ENCODE measurements at places on chromosomes 3 and 15. TPM values are rescaled to one million over a fixed set of nuclear protein-coding genes. Genes with fewer than 3 reads are reported as not detected.

- no peaks in the 10 kb centered on the region for H3K4me1 ChIP-seq
- H3K36me3 ChIP-seq = no peaks in the 10 kb centered on the region
- no peak overlapping the region for H3K27ac ChIP-seq
- no peak overlapping the region for H3K4me3 ChIP-seq
Measured at GRCh38 chr3:56917361-56918110, 115.8 kb upstream of the ARHGEF3 start.

GRCh38 chr3:23682646-23683045 is 123.1 kb upstream of the UBE2E1 start:
- no peaks in the 10 kb centered on the region for H3K36me3 ChIP-seq
- no peaks in the 10 kb centered on the region for H3K27me3 ChIP-seq
- no peak overlapping the region for H3K27ac ChIP-seq

DNA sequence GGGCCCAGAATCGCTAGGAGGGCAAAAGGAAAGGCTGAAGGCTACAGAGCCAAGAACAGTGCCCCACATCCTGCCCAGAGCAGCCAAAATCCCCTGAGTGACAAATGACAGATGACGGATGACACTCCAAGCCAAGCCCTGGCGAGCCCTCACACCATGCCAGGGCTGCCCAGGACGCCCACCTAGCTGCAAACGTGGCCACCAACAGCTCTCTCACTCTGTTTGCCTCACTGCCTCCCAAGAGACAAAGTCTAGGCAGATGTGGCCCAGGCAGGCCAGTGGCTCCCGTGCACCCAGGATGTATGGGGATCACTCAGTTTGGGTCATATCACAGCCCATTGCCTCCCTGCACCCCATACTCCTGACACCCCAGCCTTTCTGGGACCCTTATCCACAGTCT is 270.1 kb upstream of the NSMCE3 start:
- no peaks in the 10 kb centered on the region for H3K36me3 ChIP-seq
- no peaks in the 10 kb centered on the region for H3K4me1 ChIP-seq
- no peak overlapping the region for H3K4me3 ChIP-seq
- no peak overlapping the region for H3K27ac ChIP-seq

GRCh38 chr3:138461246-138461645 is 26.8 kb downstream of the ESYT3 start:
- H3K36me3 ChIP-seq = no peaks in the 10 kb centered on the region
- no peak overlapping the region for H3K27ac ChIP-seq
- no peaks in the 10 kb centered on the region for H3K4me1 ChIP-seq
- no peak for DNase-seq

GRCh38 chr3:126107203-126107939 is 23.4 kb upstream of the SLC41A3 start:
- no peak overlapping the region for H3K4me3 ChIP-seq
- no peaks in the 10 kb centered on the region for H3K27me3 ChIP-seq
- peaks cover 8% of the 10 kb centered on the region for H3K4me1 ChIP-seq
- no peak overlapping the region for H3K27ac ChIP-seq
- no peak for DNase-seq

DNA sequence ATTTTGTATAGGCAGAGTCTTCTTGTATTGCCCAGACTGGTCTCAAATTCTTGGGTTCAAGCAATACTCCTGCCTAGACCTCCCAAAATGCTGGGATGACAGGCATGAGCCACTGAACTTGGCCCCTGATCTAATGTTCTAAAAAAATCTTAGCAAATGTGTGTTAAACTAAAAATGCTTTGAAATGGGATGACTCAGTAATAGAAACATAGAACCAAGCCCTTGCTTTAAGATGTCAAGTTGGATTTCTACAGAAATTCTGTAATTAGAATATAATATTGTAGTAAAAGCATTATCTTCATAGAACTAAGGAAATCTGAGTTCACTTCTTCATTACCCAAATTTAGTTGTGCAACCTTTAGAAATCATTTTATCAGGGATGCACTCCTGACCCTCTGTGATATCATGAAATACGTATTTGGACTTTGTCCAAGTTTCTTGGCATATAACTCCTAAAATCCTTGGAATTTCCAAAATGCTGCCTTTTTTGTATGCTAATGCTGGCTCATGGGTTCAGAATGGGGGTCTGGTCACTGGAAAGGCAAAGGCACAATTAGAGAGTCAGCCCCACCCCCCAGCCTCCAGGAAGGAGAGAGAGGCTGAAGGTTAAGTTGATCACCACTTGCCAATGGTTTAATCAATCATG is 217.3 kb downstream of the TP63 start:
- H3K4me3 ChIP-seq = no peak overlapping the region
- H3K27ac ChIP-seq = no peak overlapping the region
- no peaks in the 10 kb centered on the region for H3K27me3 ChIP-seq
- peaks cover 62% of the 10 kb centered on the region for H3K36me3 ChIP-seq
- no peak for DNase-seq

- no peaks in the 10 kb centered on the region for H3K4me1 ChIP-seq
- no peak for DNase-seq
- H3K27ac ChIP-seq = no peak overlapping the region
- no peaks in the 10 kb centered on the region for H3K36me3 ChIP-seq
Measured at GRCh38 chr3:7520059-7520458, 659.1 kb downstream of the GRM7 start.

DNA sequence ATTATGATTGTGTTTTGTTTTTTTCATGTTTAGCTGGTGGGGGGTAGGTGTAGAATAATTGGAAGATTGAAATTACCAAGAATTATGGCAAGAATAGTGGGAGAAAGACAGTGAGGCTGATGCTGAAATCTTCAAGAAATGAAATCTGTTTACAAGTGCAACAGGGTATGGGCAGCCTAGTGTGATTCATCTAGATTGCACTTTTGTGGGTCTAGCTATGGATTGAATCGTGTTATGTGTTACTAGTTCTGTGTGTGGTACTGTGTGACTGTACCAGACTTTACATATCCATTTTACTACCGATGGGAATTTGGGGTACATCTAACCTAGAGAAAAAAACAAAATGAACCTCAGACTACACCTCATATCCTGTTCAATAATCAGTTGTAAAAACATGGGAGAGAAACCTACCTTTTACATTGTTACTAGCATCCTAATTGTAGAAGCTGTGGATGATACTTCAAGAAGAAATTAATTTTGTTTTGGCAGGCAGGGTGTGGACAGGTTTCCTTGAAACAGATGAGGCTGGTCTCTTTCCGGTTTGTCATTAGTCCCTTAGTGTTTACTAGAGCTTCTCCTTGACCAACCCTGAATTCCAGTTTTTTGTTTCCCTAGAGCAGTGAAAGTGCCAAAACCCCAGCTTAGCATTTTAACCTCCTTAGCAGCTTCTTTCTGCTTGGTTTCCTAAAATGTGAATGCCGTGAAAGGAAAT is 47.9 kb downstream of the OPA1 start:
- no peak overlapping the region for H3K27ac ChIP-seq
- no peaks in the 10 kb centered on the region for H3K4me1 ChIP-seq
- no peak overlapping the region for H3K4me3 ChIP-seq
- no peaks in the 10 kb centered on the region for H3K27me3 ChIP-seq

DNA sequence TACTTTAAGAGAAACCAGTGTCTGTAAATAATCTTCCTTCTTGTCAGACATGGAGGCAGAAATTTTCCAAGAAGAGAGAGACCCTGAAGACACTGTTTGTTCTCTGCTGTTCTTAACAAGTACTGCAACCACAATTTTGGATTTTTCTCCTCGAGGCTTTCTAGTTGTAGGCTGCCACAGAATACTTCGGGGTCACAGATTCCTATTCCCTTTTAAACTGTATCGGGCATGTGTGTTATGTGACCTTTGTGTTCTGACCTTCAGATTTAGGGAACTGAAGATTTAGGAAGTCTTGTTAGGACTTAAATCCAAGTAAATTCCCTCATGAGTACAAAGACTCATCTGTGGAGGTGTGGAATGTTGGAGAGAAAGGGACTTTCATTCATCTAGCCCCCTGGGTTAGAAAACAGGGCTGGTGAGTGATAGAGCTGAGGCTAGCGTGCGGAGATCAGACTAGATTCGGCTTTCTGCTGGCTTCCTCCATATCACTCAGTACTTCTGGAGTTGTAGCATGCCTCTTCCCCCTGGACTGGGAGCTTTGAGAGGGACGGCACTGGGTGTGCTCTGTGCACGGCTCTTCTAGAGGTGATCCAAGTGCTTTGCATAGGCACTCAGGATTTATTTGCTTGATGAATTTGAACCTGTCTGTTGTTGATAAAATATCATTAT is 237.0 kb downstream of the LPP start:
- H3K4me1 ChIP-seq = peaks cover 25% of the 10 kb centered on the region
- no peak for DNase-seq
- H3K27ac ChIP-seq = peak overlapping the region; percentile 89
- no peak overlapping the region for H3K4me3 ChIP-seq

DNA sequence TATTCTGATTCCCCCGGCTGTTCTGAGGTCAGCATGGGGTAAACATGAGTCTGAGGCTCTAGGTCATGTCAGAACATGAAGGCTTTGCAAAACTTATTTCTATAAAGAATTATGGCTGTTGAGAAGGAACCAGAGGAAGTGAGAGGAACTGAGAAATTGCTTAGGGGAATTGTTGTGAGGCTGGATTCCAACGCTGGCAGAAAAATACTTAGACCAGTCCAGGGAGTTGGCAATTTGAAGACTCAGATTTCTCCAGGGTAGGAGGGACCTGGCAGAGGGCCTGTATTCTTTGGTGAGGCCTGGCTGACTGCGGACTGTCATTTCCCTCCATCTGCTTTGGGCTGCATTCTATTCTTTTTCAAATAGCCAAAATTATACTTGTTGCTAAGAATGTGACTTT is 155.5 kb downstream of the PLD1 start:
- no peaks in the 10 kb centered on the region for H3K36me3 ChIP-seq
- no peak overlapping the region for H3K4me3 ChIP-seq
- H3K27ac ChIP-seq = peak overlapping the region; percentile 88

DNA sequence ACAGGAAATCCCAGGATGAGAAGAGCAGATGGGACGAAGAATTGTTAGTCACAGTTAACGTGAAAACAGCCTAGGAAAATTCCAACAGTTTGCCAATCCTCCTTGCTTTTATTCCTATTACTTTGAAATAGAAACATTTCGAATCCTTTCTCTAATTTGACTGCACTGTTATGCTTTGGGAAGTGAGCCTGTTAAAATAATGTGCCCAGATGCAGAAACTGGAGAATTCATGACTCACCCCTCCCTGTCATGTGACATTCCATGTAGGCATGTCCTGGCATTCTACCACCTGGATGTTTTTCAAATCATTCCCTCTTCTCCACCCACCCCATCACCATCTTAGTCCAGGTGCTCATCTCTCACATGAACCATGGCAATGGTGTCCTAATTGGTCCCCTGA is 107.3 kb downstream of the MINAR1 start:
- peaks cover 3% of the 10 kb centered on the region for H3K27me3 ChIP-seq
- peak; percentile 38 for DNase-seq
- H3K4me3 ChIP-seq = no peak overlapping the region
- H3K27ac ChIP-seq = no peak overlapping the region
- H3K36me3 ChIP-seq = no peaks in the 10 kb centered on the region

DNA sequence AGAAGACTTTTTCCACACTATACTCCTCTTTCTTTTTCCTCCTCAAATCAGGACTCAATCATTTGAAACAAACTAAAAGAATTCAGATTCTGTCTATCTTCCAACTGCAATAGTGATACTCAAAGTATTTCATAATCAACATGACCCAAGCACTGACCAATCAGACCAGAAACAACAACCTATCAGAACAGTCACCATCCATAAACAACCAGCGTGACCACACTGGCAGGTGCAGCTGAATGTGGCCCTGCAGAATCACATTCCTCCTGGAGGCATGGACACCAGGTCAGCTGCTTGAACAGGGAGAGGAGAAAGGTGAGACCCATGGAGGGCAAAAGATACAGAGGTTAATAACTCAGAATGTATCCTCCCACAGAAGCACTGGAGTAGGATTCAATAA is 13.3 kb downstream of the HRG start:
- no peak overlapping the region for H3K4me3 ChIP-seq
- H3K4me1 ChIP-seq = no peaks in the 10 kb centered on the region
- H3K36me3 ChIP-seq = no peaks in the 10 kb centered on the region
- no peak overlapping the region for H3K27ac ChIP-seq
- no peaks in the 10 kb centered on the region for H3K27me3 ChIP-seq

- H3K4me1 ChIP-seq = no peaks in the 10 kb centered on the region
- H3K4me3 ChIP-seq = no peak overlapping the region
- H3K27me3 ChIP-seq = peaks cover 11% of the 10 kb centered on the region
- no peak overlapping the region for H3K27ac ChIP-seq
- peak; percentile 75 for DNase-seq
- no peaks in the 10 kb centered on the region for H3K36me3 ChIP-seq
Measured at GRCh38 chr15:63870487-63871209, 36.9 kb upstream of the HERC1 start.

GRCh38 chr15:28915041-28915810 is 29.5 kb downstream of the APBA2 start:
- H3K27ac ChIP-seq = no peak overlapping the region
- H3K36me3 ChIP-seq = no peaks in the 10 kb centered on the region
- no peak overlapping the region for H3K4me3 ChIP-seq
- H3K27me3 ChIP-seq = no peaks in the 10 kb centered on the region
- H3K4me1 ChIP-seq = no peaks in the 10 kb centered on the region
- DNase-seq = no peak

- no peak overlapping the region for H3K27ac ChIP-seq
- H3K36me3 ChIP-seq = peaks cover 7% of the 10 kb centered on the region
- no peaks in the 10 kb centered on the region for H3K27me3 ChIP-seq
Measured at GRCh38 chr3:53079791-53080555, 34.1 kb upstream of the SFMBT1 start.

DNA sequence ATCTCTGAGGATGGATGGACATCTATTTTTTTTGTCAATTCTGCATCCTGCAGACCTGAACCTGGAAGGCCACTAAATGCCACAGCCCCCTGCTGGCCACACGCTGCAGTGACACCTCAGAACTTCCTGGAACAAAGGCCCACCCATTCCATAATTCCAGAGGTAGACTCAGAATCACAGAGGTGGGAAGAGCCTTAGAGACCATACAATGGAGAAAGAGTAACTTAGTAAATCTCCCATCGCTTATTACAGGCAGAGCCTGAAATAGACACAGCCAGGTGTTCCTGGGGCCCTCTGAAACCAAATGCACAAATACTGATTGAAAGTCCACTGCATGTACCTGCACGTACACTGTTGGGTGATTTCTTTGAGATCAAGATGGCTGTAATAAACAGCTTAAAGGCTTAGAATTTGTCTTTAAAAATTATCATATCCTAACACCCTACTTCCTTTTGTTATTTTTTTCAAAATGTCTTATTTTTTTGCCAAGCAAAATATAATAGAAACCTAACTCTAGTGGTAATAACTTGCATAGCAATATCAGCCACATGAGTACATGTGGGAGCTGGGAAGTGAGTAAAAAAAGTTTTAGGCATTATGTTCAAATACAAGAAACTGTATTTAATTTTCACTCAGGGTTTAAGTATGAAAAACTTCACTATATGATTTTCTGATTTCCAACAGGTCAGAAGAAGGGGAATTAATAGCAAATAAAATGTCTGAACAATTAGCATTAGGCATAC is 62.7 kb downstream of the EOMES start:
- no peaks in the 10 kb centered on the region for H3K36me3 ChIP-seq
- peak; percentile 66 for DNase-seq
- H3K27ac ChIP-seq = no peak overlapping the region
- H3K4me1 ChIP-seq = peaks cover 5% of the 10 kb centered on the region

- H3K4me1 ChIP-seq = no peaks in the 10 kb centered on the region
- H3K27me3 ChIP-seq = no peaks in the 10 kb centered on the region
- H3K27ac ChIP-seq = no peak overlapping the region
Measured at GRCh38 chr15:77567202-77567601, 65.5 kb downstream of the LINGO1 start.

GRCh38 chr3:41131224-41131623 is 68.1 kb upstream of the CTNNB1 start:
- peaks cover 5% of the 10 kb centered on the region for H3K4me1 ChIP-seq
- no peaks in the 10 kb centered on the region for H3K27me3 ChIP-seq

MME gene
- total RNA-seq = 37.0 TPM

SEMA3F gene
- total RNA-seq = 34.6 TPM

RPS17 gene
- 3,065 TPM for total RNA-seq

SLC24A5 gene
- total RNA-seq = not detected

FBXW12 gene
- total RNA-seq = not detected

PARL gene
- 73.5 TPM for total RNA-seq
